Omental fat pad (tissue), 4 donors: ENCODE measurements at places on chromosomes 6 and 20. TPM values are rescaled to one million over a fixed set of nuclear protein-coding genes. Genes with fewer than 3 reads are reported as not detected.

DYNLT2 gene
- total RNA-seq, result 1.9 TPM

DNA sequence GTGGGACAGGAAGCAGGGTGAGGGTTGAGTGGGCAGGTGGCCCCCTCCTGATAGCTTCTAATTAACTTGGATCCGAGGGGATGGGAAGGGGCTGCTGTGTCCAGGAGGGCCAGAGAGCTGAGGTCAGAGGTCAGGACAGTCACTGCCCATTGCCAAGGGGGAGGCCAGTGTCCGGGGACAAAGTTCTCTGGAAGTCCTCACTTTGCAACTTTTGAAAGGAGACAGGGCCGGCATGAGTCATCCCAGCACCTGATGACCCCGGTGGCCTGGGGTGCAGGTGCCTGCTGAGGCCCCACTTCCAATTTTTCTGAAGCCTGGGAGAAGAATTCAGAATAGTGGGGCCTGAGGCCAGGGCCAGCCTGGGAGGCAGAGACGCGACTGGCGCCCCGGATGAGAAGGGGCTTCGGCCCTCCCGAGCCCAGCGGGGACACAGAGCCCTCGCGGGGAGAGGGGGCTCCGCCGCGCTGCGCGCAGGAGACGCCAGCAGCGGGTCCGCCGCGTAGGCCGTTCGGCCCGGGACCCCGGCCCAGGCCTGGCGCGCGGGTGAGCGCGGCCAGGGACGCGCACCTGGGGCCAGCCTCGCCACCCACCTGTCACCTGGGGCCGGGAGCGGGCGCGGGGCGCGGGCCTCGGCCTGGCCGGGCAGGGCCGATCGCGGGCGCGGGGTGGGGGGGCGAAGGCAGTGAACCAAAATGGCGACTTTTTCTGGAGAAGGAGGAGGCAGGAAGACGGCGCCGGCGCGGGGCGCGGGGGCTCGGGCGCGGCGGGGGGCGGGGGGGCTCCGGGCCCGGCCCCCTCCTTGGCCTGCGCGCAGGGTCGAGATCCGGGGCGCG, 586 bp downstream of the ZNF512B start:
- peak; percentile 21 for DNase-seq

- no peak for DNase-seq
These were observed 95.7 kb downstream of the LY86 start for GRCh38 chr6:6683969-6684833.

FHL5 gene
- total RNA-seq, result 25.9 TPM

GRCh38 chr6:141492521-141493284, 640.0 kb upstream of the GJE1 start:
- no peak for DNase-seq

GRCh38 chr6:163729127-163729872, 314.8 kb downstream of the QKI start:
- no peak for DNase-seq

DNA sequence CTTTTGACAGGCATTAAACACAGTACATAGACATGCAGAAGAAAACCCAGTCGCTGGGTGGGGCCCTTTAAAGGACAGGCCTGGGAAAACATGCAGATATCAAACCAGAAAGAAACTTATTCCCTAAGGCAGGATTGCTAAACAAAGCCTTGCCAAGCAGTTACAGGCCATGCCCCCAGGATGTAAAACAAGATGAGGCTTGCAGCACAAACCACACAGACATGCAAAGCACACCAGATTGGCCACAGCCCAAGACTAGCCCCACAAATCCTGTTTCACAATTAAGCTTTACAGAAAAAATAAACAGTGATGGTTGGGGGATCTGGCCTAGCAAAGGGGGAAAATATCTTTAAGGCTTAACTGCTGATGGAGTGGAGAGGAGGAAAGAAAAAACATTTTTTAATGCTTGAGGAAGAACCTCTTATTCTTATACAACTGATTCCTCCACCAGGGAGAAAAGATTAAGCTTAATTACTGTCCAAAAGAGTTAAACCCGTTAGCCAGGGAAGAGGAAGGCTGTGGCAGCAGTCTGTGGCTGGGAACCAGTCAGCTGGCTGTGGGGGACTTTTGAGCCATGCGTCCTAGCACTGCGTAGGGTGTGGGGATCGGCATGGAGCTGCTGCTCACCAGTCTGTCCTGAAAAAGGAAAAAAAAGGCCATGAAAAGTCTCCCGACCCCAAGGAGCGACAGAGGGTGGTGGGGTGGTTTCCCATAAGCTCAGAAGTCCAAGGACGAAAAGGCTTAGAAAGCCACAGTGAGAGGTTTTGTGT, 28.4 kb downstream of the COL19A1 start:
- no peak for DNase-seq
